Amygdala (tissue), 56 donors: ENCODE measurements at places on chromosomes 4 and X.

GRCh38 chr4:23972805-23973204, 83.0 kb upstream of the PPARGC1A start:
- no peak for DNase-seq

- DNase-seq = no peak
Measured at GRCh38 chr4:172708184-172708583, 460.4 kb upstream of the GALNT7 start.

GRCh38 chrX:21374994-21375707, 933 bp downstream of the CNKSR2 start:
- DNase-seq = no peak

GRCh38 chr4:120132935-120133334, 66.3 kb upstream of the MAD2L1 start:
- no peak for DNase-seq

DNA sequence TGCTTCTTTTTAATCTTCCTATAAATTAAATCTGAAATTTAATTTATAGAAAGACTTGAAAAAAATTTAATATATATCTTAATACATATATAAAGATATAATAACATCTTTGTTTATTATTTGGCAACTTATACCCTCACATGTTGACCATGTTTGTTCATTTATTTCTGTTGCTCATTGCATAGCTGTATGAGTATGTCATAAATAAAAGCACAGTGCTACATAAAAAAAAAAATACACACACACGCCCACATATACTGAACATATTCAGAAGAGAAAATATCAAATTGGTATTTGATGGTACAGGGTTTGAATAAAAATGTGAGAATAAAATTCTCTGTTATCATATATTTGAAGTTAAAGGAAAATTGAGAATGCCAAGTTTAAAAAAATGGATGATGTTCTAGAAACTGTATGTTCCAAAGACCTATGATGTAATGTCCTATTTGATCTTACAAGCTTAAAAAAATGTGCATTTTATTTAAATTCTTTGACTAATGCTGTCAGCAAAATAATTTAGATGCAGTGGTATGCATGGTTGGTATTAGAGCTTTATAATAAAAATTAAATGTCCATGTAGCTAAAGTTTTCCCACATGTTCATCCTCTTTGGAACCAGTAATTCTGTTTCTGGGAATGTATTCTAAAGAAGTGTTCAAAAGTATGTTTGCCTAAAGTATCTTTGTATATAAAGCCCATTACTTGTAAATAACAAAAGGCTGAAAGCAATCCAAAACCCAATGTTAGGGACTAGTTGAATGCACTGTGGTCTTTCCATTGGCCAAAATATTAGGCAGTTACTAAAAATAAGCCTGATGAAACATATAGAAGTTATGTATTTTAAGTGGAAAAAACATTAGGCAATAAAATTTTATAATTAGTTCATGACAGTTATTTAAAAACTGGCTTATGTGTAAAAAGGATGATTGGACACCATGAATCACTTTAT, 12.9 kb downstream of the TMEM184C start:
- DNase-seq = no peak

DNA sequence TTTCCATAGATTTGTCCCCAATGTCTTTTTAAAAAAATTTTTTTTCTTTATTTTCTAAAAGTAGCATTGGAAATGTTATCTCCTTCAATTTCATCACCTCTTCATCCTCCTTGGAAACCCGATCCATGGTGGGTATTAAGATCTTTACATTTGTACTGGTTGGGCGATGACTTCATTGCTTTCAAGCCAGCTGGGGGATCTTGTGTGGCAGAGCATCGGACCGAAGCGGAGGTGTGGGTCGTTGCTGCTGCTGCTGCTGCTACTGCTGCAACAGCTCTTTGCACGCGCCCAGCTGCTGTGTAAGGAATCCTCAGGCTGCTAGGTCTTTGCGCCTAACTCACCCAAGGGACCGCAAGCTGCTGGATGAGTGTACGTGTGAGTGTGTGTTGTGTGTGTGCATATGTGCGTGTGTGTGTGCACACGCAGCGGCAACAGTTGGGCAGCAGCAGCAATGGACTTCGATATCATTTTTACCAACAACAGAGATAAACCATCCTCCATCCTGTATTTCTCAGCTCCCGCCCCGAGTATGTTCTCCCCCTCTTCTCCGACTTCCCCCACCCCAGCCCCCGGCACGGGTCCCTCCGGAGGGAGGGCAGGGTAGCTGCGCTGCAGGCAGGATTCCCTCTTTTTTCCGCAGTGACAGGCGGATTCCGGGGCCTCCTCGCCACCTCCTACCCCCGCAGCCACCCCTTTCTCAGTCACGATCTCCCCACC, 768 bp upstream of the CDKL5 start:
- DNase-seq = no peak

- no peak for DNase-seq
Measured at GRCh38 chr4:123488916-123489315, 92.3 kb downstream of the SPRY1 start.

DNA sequence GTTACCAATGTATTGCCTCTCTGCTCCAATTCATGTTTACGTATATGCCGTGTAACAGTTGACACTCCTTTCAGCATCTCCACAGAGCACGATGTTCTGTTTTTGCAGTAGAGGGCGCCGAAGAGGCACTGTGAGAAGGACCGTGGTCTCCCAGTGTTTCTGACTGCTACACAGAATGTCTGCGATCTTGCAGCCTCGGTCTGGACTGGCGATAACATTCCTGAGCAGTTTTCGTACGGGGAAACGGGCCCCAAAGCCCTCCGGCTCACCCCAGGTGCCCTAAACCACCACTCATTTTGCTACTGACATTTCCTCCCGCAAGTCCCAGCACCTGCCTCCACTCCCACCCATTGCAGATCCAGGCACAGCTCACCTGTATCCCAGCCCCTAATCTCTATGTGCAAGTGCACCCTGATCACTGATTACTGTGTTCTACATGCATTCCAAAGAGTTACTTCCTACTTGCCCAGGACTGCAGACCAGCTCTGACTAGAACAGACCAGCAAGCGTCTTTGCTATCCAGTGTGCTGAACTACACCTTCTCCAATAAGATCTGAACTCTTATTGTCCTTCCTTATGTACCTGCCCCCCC, 12.4 kb upstream of the NFXL1 start:
- no peak for DNase-seq

DNA sequence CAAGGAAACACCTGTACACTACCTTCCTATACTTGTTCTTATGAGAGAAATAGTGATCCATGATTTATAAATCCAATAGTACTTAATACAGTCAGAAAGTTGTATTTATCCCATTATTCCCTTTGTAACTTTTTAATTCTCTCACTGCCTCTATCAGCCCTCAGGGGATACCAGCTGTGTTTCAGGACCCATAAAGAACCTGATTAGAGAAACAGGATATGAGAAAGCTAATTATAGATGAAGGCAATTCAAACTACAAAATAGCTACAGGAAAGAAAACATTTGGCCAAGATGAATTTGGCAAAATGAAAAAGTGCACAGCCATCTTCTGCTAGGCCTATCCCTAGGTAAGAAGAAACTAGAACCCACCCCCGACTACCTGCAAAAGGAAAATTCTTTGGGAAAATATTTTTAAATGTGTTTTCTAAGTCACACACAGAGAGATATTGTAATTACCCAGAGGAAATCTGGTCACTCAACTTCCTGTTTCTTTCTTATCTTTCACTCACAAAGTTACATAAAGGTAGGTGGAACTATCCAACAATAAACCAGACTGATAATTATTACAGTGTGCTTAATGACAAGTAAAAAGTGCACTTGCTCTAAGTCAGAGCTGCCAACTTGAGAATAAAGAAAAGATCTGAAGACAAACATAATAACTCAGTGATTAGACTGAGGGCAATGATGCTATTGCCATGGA, 836.5 kb upstream of the HTR2C start:
- no peak for DNase-seq

GRCh38 chr4:57193209-57193810, 83.1 kb upstream of the IGFBP7 start:
- DNase-seq = no peak

DNA sequence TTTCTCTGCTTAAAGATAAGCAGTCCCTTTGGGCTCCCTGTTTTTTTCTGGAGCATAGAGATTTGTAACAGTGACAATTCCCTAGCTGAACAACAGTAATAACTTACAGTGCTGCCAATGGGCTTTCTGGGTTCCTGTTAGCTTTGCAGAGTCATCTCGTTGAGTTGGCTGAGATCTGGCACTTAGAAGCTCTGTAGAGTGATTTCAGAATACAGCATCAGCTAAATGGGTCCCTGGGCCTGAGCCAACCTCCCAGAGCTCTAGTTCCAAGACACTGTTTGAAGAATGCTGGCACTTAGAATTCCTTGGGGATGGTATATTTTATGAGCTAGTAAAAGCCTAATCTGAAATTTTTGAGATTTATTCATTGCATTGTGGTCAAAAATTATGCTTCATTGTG, 43.5 kb upstream of the SERTM2 start:
- no peak for DNase-seq

GRCh38 chrX:136354201-136354600, 53.4 kb downstream of the ADGRG4 start:
- no peak for DNase-seq

GRCh38 chrX:120029354-120029753, 48.1 kb downstream of the RHOXF2B start:
- no peak for DNase-seq

DNA sequence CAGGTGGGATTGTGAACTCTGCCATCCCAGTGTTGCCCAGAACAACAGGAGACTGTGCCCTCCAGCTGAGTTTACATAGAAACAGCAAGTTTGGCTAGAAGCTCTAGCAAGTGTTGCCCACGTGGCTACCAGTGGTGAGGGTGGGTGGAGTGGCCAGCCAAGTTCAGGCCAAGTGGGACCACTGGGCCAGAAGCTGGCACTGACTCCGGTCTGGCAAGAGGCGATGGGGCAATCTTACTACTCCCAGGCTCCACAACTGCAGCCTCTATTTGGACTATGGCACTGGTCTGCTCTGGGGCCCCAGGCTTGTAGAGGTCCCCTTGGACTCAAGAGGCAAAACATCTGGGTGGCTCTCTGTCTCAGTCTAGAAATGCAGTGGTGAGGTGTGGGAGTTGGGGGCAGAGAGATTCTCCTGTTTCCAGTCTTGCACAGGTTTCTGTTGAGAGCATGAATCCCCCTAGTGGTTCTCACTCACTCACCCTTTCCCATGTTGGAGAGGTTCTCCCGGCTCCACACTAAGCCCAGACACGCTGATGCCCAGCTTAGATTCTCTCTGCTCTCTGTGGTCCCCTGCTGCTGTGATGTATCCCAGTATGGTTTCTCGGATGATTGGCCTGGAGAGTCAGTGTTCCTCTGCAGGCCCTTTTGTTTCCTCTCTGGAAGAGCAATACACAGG, 615.3 kb downstream of the PDHA2 start:
- no peak for DNase-seq

- no peak for DNase-seq
Measured at GRCh38 chrX:3509934-3510333, 163.5 kb upstream of the MXRA5 start.

- no peak for DNase-seq
Measured at GRCh38 chr4:1501754-1502500, 95.7 kb upstream of the NKX1-1 start.

- no peak for DNase-seq
Measured at GRCh38 chr4:74944354-74944793, 11.5 kb downstream of the PARM1 start.

GRCh38 chr4:102734591-102735385, 26.0 kb downstream of the MANBA start:
- DNase-seq = no peak

GRCh38 chr4:48266781-48267180, 2.9 kb downstream of the TEC start:
- no peak for DNase-seq

GRCh38 chr4:26729027-26729426, 131.6 kb upstream of the STIM2 start:
- no peak for DNase-seq

DNA sequence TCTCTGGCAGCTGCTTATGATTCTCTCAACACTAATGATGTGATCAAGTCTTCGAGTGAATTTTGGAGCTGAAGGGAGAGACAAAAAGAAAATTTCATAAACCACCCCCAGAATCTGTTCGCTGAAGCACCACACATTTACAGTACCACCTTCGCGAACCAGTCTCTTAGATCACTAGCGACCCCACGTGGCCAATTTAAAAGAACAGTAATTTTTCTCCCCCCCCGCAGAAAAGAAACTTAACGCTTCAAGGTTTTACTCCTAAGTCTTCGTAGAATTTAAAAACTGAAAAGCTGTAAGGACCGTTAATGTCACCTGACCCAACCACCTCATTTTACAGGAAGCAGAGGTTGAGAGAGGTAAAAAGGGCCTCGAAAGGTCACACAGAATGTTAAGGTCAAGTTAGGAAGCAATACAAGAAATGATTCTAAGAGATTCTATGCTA, 187.5 kb downstream of the QDPR start:
- DNase-seq = no peak

- DNase-seq = no peak
Measured at GRCh38 chr4:105741548-105741947, 33.0 kb downstream of the GSTCD start.

- no peak for DNase-seq
Measured at GRCh38 chr4:139753686-139754085, 88.1 kb downstream of the MGST2 start.

DNA sequence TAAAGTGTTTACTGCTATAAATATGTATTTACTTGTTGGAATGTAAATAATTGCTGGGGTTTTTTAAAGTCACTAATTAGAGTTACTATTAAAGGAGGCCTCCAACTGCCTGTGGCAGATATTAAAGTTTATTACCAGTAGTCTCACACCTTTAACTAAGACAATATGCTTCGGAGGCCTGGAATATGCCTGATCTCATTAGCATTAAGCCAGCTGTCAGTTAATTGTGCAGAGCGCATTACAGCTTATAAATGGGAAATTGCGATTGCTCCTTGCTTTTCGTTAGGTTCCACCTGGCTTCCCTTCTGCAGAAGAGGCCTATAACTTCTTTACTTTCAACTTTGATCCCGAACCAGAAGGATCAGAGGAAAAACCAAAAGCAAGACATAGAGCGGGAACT, 41.3 kb downstream of the CC2D2A start:
- no peak for DNase-seq

DNA sequence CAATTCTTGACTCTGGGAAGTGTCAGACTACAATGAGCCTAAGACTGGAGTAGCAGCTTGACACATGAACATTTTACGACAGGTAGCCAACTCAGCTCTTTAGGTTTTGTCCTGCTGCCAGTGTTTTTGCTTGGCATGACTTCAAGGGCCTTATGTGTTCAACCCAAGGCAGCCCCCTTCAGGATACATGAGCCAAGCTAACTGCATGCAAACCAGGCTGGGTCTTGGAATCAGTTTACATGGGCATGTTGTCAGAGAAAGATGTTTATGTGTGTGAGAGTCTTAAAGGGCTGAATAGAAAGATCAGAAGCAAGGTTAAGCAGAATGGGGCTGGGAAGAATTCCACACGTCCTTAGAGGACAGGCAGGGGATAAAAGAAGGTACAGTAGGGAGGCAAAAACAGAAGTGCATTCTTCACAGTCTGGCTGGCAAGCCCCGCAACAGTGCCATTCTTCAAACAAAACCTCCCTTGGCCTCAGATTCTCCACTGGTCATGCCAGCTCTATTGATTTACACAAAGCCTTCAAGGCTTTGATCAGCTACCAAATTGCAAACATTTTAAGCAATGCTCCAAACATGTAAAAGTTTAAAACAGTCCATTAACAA, 97.3 kb downstream of the NKX6-1 start:
- DNase-seq = no peak

GRCh38 chr4:42531341-42532030, 125.4 kb downstream of the ATP8A1 start:
- no peak for DNase-seq
